Fibroblast of lung (primary cell): ENCODE measurements at places on chromosomes 2 and 18. TPM values are rescaled to one million over a fixed set of nuclear protein-coding genes. Genes with fewer than 3 reads are reported as not detected.
A peak's percentile ranks its signal among the peaks of the same experiment; 100 is the strongest.

DNA sequence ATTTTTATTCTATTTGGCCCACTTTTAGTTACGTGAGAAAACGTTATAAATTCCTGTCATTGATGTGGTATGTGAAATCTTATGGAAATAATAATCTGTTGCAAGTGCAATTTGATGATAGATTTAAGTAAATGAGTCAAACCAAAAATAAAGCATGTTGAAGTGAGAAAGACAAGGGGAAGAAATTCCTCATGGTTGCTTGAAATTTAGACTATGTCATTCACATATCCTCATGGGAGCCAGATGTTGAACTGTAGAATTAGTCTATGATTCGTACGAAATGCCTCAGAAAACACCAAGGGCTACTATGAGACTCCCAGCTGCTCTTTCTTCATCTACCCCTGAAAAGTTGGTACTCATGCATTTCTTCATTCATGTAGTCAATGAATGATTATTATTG, 55.7 kb downstream of the KLHL14 start:
- no peak for DNase-seq

- peak; percentile 55 for DNase-seq
Measured at GRCh38 chr18:2641638-2642037, 13.9 kb upstream of the SMCHD1 start.

The LDLRAD4 gene
- total RNA-seq: under 0.01 TPM in 1 of 2 replicates, not detected in the other

The PAX8 gene
- 0.50 and 0.51 TPM in 2 replicates for total RNA-seq
